A549 treated with GW870086 at 1 μM for 4 hours (cell line): ENCODE measurements at places on chromosomes 2 and 18. TPM values are rescaled to one million over a fixed set of nuclear protein-coding genes. Genes with fewer than 3 reads are reported as not detected.

Gene CLEC4F
- total RNA-seq = not detected in 5 replicates

Gene FAM237A
- not detected in 5 replicates for total RNA-seq

Gene CFAP65
- 0.14 to 0.21 TPM (median 0.18 TPM) in 4 of 5 replicates, not detected in the other for total RNA-seq

Gene UGT1A10
- total RNA-seq = 0.07 to 0.49 TPM (median 0.11 TPM) in 4 of 5 replicates, not detected in the other

Gene SOS1
- total RNA-seq = 11.7 to 17.3 TPM (median 15.6 TPM) in 5 replicates

Gene FARP2
- total RNA-seq = 20.7 to 33.5 TPM (median 30.9 TPM) in 5 replicates

Gene DSG4
- not detected in 5 replicates for total RNA-seq

Gene PSME4
- total RNA-seq = 44.1 to 46.4 TPM (median 44.8 TPM) in 5 replicates

Gene SNORC
- 4.6 to 14.4 TPM (median 10.0 TPM) in 5 replicates for total RNA-seq

Gene APOB
- 0.02 to 0.23 TPM in 2 of 5 replicates, not detected in the others for total RNA-seq

Gene TNS1
- total RNA-seq = 12.4 to 26.9 TPM (median 19.2 TPM) in 5 replicates

Gene OR6B2
- not detected in 5 replicates for total RNA-seq

Gene DNAH6
- 0.03 to 0.10 TPM (median 0.07 TPM) in 4 of 5 replicates, not detected in the other for total RNA-seq

Gene USP37
- 3.6 to 5.9 TPM (median 5.2 TPM) in 5 replicates for total RNA-seq

Gene NDUFAF7
- total RNA-seq = 17.9 to 22.0 TPM (median 19.4 TPM) in 5 replicates

Gene MAPK4
- 0.11 to 0.26 TPM (median 0.23 TPM) in 5 replicates for total RNA-seq

Gene SLC23A3
- total RNA-seq = 0.39 to 1.6 TPM (median 0.51 TPM) in 5 replicates

Gene RSAD2
- 0.13 to 0.30 TPM (median 0.25 TPM) in 5 replicates for total RNA-seq

Gene CNGA3
- 0.03 to 0.06 TPM in 2 of 5 replicates, not detected in the others for total RNA-seq

Gene MC5R
- not detected in 5 replicates for total RNA-seq

Gene INPP5D
- 0.35 to 0.88 TPM (median 0.50 TPM) in 5 replicates for total RNA-seq

Gene CFAP221
- total RNA-seq = 0.09 to 0.38 TPM (median 0.26 TPM) in 4 of 5 replicates, not detected in the other

Gene TXNDC2
- 0.08 to 0.22 TPM (median 0.14 TPM) in 4 of 5 replicates, not detected in the other for total RNA-seq

Gene NPHP1
- 7.0 to 9.3 TPM (median 8.3 TPM) in 5 replicates for total RNA-seq

Gene STPG4
- total RNA-seq = not detected in 5 replicates

Gene MYCN
- 0.05 TPM in 1 of 5 replicates, not detected in the others for total RNA-seq
